NCI-H1417 (cell line): ENCODE measurements at places on chromosomes 1 and 21.

- no peak for DNase-seq
These were observed 436.7 kb upstream of the TMPRSS15 start for GRCh38 chr21:18840239-18840638.

DNA sequence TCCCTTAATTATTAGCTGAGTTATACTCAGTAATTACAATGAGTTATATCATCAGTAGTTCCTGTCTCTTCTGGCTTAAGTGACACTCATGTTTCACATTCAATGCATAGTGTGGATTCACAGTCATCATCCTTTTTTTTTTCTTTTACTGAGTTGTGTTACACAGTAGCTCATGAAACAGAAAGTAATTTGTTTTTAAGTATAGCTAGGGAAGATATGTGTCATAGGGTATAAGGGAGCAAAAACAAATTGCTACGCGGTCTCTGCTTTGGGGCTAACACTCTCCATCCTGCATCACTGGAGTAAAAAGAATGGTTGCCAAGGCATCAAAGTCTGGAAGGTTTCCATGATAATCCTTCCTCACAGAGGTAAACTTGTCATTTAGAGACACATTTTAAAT lies 971.7 kb upstream of the NCAM2 start:
- DNase-seq: no peak

- DNase-seq: no peak
These were observed 963 bp upstream of the CYP4B1 start for GRCh38 chr1:46797696-46798470.

DNA sequence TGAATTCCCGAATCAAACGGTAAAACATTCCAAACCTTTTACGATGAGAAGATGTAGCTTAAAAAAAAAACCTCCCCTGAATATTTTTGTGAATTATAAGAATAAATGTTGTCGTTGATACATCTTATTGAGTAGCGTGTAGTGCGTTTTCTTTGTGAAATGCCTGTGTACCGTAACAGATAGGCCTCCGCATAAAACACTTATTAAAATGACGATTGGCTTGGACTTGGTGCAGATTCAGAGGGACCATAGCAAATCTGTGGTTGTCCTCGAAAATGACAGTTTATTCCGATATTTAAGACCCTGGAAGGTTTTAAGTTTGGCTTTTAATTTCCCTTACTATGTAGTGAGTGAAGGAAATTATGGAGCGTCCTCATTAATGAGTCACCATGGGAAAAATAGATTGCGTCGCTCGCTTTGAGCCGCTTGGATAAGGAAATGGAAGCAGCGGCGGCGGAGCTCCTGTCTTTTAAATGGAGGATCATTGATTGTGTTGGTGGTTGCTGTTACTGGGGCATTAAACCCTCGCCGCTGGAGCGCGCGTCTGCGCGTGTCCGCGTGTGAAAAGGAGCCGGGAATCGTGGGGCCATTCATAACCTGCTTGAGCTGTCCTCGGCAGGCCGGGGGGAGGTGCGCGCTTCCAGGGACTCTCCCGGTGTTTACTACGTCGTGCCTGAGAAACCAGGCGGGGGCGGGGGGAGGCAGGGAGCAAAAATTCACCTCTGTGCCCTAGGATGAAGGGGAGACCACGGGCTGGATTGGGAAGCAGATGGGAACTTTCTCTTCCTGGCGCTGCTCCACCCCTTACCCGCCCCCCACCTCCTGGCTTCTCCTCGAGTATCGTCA lies 1.6 kb downstream of the SPEN start:
- peak; percentile 94 for DNase-seq

- no peak for DNase-seq
These were observed 58.1 kb downstream of the NRIP1 start for GRCh38 chr21:15006594-15007230.

GRCh38 chr1:233843525-233844204 lies 60.8 kb upstream of the SLC35F3 start:
- DNase-seq: no peak

GRCh38 chr21:34126691-34127090 lies 53.3 kb downstream of the MRPS6 start:
- no peak for DNase-seq

DNA sequence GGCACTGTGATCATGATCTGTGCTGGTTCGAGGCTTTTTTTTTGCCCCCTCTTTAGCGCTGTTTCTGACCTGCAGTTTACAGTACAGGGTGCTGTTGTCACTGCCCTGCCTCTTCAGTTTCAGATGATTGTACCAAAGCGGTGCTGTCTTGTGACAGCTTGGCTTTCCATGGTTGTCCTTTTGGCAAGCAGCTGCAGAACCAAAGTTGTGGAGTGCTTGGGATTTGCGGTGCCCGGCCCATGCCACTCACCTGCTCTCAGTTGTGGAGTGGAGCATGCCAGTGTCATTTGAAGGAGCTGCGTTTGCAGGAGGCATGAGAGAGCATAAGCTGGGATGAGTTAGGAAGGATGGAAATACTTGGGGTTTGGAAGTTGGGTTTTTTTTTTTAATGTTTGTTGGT lies 48.4 kb downstream of the DOP1B start:
- no peak for DNase-seq

GRCh38 chr1:198575798-198576641 lies 35.5 kb upstream of the ATP6V1G3 start:
- no peak for DNase-seq

DNA sequence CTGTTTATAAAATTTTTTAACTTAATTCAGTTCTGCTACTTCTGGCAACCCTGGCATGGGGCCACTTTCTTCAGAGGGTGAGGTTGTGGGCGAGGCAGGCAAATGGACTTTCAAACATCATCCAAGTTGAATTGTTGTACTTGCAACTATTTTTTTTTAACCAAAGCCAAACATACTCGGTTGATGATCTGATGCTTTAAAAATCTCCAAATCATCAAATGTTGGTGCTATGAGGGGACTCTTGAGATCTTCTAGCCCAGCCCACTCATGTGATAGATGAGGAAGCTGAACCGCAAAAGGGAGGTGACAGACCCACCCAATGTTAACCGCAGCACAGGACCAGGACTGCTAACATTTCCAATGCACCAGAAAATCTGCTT lies 6.7 kb downstream of the SLC1A7 start:
- no peak for DNase-seq

DNA sequence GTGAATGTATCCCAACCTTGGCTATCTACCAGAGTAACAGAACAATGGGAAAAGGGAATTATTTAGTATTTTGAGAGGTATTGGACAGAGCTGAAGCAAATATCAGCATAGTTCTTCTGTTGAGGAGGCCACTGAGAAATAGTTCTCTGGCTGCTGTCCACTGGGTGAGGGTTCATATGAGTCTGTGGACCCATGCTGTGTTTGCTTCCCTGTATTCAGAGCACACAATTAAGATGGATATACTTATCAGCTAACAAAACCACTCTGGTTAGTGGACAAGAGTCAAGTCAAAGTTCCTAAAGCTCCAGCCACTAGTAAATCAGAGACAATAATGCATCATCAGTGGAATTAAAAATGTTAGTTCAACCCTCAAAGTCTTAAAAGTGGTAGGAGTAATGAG lies 66.1 kb downstream of the RGS18 start:
- no peak for DNase-seq

GRCh38 chr1:198283222-198283621 lies 126.4 kb downstream of the NEK7 start:
- DNase-seq: no peak

- no peak for DNase-seq
These were observed 21.5 kb downstream of the RPL5 start for GRCh38 chr1:92853299-92853698.

GRCh38 chr1:36160949-36161485 lies 5.1 kb downstream of the MAP7D1 start:
- no peak for DNase-seq

GRCh38 chr1:41501581-41501980 lies 17.1 kb upstream of the EDN2 start:
- DNase-seq: no peak

GRCh38 chr1:77095236-77095635 lies 124.0 kb downstream of the PIGK start:
- DNase-seq: no peak

GRCh38 chr1:169692756-169693460 lies 18.5 kb downstream of the SELL start:
- DNase-seq: no peak

DNA sequence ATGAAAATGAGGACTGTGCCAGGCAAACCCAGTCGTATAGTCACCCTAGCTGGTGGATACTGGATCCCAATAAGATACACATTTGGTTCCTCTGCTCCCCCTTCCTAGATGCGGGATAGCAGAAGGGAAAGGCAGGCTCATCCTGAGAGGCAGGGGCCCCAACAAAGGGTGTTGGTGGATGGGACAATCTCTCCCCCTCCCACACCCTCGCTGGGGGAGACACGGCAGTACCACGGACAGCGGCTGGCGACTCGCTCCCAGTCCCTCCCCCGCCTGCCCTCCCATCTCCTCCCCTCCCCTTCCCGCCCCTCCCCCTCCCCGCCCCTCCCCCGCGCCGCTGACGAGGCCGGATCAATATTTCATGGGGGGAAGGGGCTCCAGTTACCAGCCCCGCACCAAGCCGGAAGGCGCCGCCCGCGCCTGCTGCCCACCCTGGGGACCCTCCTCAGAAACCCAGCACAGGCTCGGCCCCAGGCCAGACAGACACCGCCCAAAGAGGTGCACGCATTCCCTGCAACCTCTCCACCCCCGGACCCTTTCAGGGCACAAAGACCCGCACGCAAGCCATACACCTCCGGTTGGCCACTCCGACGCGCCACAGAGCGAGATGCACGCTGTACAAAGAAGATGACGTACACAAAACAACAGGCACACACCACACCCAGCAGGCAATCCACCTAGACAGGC lies 11.5 kb downstream of the RIMS3 start:
- DNase-seq: no peak
